ENCODE measurements at places on chromosomes 7 and 10.

GRCh38 chr10:132715776-132716680 lies 69.9 kb downstream of the NKX6-2 start:
- peaks cover 15% of the 10 kb centered on the region for H3K4me1 ChIP-seq
- DNase-seq = no peak
- no peaks in the 10 kb centered on the region for H3K36me3 ChIP-seq
- H3K4me3 ChIP-seq = no peak overlapping the region

DNA sequence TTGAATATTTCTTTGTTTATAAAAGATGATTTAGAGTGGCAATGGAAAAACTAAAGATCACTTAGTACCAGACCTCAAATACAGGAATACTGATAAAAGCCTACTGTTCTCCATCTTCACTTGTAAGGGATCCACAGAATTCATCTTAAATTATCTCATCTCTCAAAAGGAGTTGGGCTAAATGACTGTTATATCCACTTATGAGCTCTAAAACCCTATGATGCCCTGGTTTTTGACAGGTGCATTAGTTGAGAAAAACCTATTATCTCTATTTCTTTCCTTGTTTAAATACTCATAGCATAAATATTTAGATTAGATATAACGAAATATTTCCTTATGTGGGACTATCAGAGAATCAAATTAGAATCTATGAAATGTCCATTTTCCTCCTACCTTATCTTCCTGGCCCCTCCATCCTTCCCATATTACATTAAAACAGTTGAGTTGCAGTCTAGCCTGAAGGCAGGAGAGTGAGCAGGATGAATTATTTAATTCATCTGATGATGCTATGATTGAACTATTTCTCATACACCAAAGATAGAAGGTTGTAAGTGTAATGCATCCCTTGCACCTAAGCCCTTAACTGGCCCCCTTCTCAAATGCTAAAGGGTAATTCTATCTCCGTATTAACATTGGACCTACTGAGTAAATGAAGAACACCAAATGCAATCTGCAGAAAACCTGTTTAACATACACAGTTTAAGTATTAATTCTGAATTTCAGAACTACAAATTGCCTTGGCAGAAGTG lies 29.7 kb downstream of the PPP3CB start:
- H3K27me3 ChIP-seq = no peaks in the 10 kb centered on the region
- no peak for DNase-seq
- no peak overlapping the region for H3K27ac ChIP-seq
- no peak overlapping the region for H3K4me3 ChIP-seq

DNA sequence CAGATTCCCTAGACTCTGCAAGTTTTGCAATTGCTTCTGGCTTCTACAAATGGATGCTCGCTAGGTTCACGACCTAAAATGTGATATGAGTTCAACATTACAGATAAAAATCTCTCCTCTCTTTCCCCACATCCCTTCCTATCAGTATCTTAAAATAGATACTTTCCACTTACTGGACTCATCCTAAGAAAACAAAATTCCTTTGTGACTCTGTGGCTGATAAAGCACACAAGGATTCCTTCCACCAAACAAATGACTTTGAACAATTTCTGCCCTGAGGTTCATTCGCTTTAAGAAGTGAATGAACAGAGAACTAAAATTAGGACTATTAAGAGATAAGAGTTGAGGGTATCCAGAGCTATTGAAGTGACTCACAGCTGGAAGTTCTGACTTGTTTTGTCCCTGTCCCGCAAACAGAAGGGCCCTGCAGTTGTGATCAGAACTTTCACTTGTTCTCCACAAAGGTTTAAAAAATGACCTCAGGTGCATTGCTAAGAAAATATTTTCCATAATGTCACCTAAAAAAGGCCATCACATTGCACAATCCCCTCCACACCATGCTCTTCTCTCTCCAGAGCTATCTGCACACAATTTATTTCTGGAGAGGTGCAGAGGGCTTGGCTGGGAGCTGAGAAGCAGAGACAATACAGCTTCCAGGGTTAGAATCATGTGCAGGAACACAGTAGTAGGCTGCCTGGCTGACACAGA lies 96.1 kb downstream of the PIP4K2A start:
- H3K27me3 ChIP-seq = no peaks in the 10 kb centered on the region
- H3K4me1 ChIP-seq = peaks cover 89% of the 10 kb centered on the region
- no peaks in the 10 kb centered on the region for H3K36me3 ChIP-seq
- no peak for DNase-seq

DNA sequence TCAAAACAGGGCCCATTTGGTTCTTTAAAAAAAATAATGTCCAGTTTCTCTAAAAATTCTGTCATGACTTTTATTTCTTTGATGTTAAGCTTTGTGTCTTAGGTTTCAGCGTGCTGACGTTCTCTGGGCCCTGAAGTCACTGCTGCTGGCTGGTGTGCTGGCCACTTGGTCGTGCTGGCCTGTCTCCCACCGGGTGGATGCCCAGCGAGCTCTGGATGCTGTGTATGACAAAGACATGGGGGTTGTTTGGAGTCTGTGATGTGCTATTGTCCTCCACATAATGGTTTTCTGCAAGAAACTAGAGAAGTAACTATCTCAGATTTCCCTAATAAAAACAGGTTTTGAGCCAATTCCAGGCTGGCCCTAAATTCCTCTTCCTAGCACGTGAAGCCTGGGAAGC lies 9.5 kb upstream of the IDI2 start:
- 0 out of 2 replicates have a peak, but pooled peaks cover 5% of the 10 kb centered on the region for H3K4me1 ChIP-seq
- no peak overlapping the region for H3K27ac ChIP-seq
- peaks cover 3% of the 10 kb centered on the region for H3K36me3 ChIP-seq
- H3K4me3 ChIP-seq = no peak overlapping the region
- no peak for DNase-seq

Data from WTC11 (cell line).